ENCODE measurements at places on chromosomes 6 and 20.
A peak's percentile ranks its signal among the peaks of the same experiment; 100 is the strongest.

DNA sequence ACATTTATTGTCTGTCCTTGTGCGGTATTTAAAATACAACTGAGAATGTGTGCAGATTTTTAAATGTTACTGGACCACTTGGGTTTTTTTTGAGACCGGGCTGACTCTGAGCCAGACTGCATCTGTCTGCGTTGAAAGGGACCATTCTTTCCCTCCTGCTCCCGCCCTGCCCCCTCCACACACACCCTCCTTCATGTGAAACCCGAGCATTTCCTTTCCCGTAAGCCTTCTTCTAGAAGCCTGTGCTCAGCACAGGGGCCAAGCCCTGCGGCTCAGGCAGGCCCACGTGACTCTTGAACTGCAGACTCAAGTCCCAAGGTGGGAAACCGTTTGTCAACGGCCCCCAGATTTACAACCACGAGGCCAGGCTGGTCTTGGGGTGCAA, 82.7 kb upstream of the FOXC1 start:
- no peak for DNase-seq

GRCh38 chr20:64109831-64110391, 2.5 kb upstream of the NPBWR2 start:
- no peak for DNase-seq

GRCh38 chr6:157020398-157020797, 243.2 kb downstream of the ARID1B start:
- DNase-seq, result no peak

GRCh38 chr20:63699466-63700198, 3.2 kb downstream of the TNFRSF6B start:
- no peak for DNase-seq

GRCh38 chr6:140017470-140017869, 643.0 kb upstream of the CITED2 start:
- DNase-seq, result no peak

DNA sequence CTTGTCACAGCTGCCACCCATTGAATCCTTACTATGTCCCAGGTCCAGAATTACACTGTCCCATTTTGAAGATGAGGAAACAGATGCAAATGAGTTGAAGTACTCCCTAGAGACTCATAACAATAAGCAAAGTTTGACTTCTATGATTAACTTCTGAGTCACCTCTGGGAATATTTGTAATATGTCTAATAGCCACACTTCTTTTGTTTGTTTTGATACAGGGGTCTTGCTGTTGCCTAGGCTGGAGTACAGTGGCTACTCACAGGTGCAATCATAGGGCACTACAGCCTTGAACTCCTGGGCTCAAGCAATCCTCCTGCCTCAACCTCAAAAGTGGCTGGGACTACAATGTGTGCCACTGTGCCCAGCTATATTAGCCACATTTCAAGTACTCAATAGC, 11.4 kb upstream of the SOX12 start:
- no peak for DNase-seq

- no peak for DNase-seq
Measured at GRCh38 chr6:164832410-164832809, 477.0 kb downstream of the C6orf118 start.

- no peak for DNase-seq
Measured at GRCh38 chr6:134162932-134163331, 110.5 kb upstream of the SLC2A12 start.

- no peak for DNase-seq
Measured at GRCh38 chr6:136035378-136036070, 184.0 kb downstream of the PDE7B start.

- DNase-seq, result no peak
Measured at GRCh38 chr6:21103626-21104224, 489.8 kb upstream of the SOX4 start.

DNA sequence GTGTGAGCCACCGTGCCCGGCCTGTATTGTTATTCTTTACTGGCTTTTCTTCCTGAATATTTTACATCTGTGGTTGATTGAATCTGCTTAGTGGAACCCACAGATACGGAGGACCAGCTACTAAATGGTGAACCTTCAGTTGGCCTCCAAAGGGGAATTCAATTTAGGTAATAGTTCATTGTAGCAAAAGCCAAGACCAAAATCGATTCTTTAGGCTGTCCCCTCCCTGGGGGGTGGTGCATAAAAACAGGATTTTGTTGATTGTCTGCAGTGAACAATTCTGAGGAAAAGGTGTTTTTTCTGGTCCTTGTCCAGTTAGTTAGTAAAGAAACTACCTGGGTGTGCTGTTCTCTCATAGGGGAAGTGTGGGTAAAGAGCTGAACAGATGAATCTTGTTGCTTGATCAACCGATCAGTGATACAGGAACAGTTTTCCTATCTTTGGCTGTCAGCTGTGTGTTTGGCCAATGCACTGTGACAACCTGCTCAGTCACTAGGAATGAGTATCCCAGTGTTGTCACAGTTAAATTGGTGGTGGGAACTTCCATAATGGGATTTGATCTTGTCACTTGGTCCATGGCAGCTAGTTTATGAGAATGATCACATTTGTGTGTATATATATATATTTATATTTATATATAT, 19.5 kb downstream of the LHFPL5 start:
- no peak for DNase-seq

GRCh38 chr6:114421199-114421598, 78.4 kb upstream of the HS3ST5 start:
- DNase-seq, result no peak

DNA sequence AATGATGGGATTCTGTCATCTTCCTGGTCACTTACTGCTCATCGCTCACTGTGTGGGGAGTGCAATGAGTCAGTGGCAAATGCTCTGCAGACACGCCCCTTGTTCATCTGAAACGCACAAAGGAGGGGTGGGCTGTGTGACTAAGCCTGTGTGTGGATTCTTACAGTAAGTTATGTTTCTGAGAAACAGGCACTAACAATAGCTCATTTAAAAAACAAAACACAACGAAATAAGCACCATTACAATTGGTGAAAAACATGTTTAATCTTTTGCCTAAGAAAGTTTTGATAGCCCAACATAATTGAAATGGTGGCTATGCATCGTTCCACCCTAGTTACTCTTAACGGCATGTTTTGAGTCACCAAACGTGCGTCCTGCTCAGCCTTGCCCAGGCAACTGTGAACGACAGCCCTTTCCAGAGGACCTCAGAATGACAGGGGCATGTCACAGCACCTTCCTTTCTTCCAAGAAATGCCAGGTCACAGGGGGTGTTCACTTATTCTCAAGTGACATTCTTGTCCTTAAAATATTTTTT, 118.4 kb upstream of the SGK1 start:
- peak; percentile 85 for DNase-seq

DNA sequence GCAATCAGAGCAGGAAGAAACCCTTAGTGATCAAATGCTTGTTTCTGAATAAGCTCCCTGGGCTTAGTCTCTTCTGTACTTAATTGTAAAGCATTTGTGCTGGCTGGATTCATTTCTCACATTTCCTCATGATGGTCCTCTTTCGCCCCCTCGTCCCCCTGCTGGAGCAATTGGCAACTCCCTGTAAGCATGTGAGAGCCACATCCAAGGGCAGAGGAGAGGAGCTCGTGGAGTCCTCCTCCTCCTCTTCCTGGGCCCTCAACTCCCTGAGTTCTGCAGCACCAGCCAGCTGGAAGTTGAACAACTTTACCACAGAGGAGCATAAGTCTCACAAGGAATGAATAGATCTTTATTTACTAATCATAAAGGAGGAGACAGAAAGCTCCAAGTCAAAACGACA, 12.6 kb downstream of the ANKEF1 start:
- DNase-seq, result no peak

DNA sequence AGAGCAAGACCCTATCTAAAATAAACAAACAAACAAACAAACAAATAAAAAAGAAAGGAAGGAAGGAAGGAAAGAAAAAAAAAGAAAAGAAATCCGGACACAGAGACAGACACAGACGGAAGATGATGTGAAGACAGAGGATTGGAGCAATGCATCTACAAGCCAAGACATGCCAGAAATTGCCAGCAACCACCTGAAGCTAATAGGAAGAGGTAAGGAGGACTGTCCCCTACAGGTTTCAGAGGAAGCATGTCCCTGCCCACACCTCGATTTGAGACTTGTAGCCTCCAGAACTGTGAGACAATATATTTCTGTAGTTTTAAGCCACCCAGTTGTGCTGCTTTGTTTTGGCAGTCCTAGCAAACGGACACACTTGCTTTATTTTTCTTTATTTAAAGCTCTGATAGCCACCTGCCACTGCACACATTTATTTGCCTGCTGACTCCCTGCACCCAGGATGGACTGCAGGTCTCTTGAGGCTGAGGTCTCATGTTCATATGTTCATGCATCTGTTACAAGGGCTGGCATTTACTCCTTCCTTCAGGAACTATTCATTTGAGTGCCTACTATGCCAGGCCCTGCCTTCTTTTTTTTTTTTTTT, 20.7 kb upstream of the ZMYND8 start:
- no peak for DNase-seq

DNA sequence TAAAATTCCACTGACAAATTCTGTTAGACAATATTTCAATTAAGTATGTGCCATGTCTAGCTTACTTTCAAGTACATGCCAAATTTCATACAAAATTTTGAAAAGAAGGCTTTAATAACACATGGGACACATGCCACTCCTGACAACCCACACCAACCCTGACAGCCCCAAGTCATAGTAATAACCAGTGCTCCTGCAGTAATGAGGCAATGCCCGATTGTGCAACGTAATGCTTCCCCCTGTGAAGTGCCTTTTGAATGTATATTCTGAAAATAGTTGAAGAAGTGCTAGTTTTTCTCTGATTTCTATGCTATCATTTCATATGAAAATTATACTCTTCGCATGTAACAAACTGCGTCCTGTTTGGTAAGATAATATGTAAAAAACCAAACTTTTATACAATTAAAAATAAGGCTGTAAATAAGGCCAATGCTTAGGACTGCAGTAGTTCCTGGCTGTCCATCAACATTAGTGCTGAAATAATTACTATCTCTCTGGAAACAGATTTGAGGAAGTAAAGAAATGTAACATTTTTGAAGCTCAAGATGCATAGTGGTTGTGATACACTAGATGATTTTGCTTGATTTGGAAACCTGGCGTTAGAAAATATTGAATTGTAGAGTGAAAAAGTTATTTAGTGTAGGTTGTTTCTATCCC, 125.8 kb upstream of the BCLAF1 start:
- DNase-seq, result no peak

- peak; percentile 32 for DNase-seq
Measured at GRCh38 chr6:137638926-137639706, 144.9 kb upstream of the OLIG3 start.

GRCh38 chr6:41713159-41713649, 22.2 kb downstream of the TFEB start:
- DNase-seq, result no peak

- DNase-seq, result no peak
Measured at GRCh38 chr20:44745598-44746366, at the start of gene KCNK15. TSS of gene KCNK15 (plus strand) at chr20:44745865. CDS start at chr20:44745911, 46 bp downstream.

GRCh38 chr6:113362301-113363047, 494.7 kb upstream of the MARCKS start:
- DNase-seq, result no peak

- DNase-seq, result no peak
Measured at GRCh38 chr6:137866200-137866913, 702 bp upstream of the TNFAIP3 start.

- no peak for DNase-seq
Measured at GRCh38 chr6:12608874-12609273, 107.7 kb upstream of the PHACTR1 start.

- DNase-seq, result no peak
Measured at GRCh38 chr6:105746130-105746505, 340.0 kb upstream of the PRDM1 start.

DNA sequence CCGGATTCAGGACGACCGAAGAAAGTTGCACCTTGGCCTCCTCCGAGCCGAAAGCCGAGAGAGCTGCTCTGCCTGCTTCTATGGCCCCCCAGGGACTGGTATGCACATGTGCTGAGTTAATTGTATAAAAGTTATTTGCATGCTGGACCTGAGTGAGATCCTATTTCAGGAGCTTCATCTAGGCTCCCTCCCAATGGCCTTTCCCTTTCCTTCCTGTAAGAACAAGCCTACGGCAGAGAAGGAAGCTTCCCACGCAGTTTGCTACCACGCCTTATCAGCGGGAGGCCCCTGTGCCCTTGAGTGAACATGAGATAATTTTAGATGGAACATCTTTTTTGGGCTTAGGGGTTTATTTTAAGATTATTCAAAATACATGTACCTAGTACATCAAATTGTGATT, 65.9 kb downstream of the RIN2 start:
- no peak for DNase-seq

DNA sequence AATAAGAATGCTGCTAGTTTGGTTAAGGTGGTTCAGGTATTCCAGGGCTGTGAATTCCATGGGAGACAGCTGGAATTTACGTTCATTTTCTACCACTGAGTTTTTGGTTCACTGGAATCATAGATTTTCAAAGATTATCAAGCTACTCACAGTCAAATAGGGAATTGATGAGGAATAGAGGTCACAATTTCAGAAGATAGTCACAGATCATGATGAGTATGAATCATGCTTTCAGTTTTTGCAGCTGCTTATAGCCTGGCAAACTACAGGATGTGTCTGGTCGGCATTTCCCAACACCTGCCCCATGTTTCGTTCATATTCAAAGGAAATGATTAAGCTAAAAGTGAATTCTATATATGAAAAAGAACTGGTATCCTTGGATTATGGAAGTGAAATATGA, 58.7 kb downstream of the BCKDHB start:
- DNase-seq, result no peak

DNA sequence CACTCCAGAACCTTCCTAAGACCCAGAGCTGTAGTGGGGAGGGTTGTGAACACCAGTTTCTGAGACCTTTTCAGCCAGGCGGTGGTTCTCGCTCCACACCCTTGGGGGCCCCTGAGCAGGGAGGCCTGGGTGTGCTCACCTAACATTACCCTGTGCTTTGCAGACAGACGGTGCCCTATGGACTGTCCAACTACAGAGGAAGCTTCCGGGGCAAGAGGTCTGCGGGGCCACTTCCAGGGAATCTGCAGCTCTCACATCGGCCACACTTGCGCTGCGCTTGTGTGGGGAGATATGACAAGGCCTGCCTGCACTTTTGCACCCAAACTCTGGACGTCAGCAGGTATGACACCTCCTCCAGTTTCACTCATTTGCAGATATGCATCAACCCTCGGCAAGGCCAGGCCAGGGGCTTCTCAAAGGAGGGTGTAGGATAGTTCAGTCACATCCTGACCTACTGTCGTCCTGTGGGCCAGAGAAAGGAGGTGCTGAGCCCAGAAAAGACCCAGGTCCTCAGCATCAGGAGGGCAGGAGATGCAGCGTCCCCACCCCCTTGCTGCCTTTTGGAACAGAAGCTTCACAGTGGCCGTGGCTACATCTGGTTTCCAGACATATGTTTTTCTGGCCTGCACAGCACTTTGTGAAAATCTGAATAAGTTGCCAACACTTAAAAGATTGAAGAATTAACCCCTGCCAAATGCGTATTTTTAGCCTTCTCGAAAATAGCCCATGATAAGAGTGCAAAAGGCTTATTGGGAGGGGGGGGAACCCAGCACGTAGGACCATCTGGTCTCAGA, 20.6 kb downstream of the EDN3 start:
- no peak for DNase-seq

GRCh38 chr20:37681384-37682112, 12.3 kb upstream of the CTNNBL1 start:
- DNase-seq, result no peak

Data from AG09309 (cell line).